ENCODE measurements at places on chromosomes 11 and 22.

DNA sequence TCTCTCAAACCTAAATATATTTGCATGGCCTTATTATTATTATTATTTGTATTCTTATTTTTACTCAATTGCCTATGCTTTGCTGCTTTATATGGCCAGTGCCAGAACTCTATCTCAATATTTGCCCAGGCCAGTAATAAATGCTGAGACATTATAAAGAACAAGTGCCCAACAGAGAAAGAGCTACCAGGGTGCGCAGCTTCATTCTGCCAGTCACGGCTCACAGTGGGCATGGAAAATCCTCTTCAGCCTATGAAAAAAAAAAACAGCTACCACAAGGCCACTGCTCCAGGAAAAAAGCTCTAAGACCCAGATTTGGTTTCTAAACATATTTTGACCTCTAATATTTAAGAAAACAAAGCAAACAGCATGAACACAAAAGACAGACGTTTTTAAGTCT, 1223.6 kb downstream of the LRRC4C start:
- DNase-seq: no peak

GRCh38 chr22:22167791-22168189, 76.8 kb upstream of the VPREB1 start:
- no peak for DNase-seq

- DNase-seq: no peak
Observed at GRCh38 chr11:102464859-102465500, 12.4 kb upstream of the TMEM123 start.

DNA sequence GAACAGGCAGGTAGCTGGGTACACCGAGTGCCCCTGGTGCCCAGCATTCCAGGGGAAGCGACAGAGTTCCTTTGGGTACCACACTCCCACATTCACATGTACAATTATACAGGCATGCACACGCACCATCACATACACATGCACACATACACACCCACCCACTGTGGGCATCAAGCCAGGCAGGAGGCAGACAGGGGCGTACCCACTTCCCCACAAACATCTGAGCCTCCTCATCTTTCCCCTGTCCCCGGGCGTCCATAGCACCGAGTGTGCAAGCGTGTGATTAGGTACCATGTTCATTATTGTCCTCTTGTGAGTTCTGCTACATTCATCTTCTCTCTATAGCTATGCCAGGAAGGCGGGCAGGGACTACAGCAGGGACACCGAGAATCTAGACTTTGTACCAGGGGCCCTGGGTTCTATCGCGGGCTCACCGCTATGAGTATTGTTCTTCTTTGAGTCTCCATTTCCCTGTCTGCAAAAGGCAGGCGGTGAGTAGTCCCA, 2.1 kb upstream of the CARD10 start:
- DNase-seq: no peak

GRCh38 chr11:33178443-33179180, 17.3 kb upstream of the CSTF3 start:
- DNase-seq: no peak

- peak; percentile 75 for DNase-seq
Observed at GRCh38 chr11:67253872-67254624, 12.2 kb upstream of the GRK2 start.

DNA sequence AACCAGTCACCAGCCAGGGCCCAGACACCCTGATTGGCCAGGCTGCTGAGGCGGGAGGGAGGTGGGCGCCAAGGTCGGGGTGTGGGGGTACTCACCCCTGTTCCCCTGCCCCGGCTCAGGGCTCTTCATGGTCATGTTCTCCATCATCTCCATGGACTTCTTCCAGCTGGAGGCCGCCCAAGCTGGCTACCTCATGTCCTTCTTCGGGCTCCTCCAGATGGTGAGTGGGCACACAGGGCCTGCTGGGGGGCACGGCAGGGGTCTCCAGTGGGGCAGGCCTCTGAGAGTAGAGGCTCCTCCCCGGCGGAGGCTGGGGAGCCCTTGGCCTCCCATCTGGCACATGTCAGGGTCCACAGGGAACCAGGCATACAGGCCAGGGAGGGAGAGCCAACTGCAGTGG, 10.0 kb downstream of the PHLDA2 start:
- DNase-seq: no peak

DNA sequence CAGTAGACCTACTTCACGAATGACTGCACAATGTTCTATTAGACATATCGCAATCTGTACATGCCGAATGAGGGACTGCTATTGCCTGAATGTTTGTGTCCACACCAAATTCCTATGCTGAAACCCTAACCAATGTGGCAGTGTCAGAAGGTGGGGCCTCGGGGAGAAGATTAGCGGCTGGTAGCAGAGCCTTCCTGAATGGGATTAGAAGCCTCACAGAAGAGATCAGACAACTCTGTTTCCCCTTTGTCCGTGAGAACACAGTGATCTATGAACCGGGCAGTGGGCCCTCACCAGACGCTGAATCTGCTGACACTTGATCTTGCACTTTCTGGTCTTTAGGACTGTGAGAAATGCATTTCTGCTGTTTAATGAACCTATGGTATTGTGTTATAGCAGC, 33.1 kb downstream of the LRFN4 start:
- no peak for DNase-seq

DNA sequence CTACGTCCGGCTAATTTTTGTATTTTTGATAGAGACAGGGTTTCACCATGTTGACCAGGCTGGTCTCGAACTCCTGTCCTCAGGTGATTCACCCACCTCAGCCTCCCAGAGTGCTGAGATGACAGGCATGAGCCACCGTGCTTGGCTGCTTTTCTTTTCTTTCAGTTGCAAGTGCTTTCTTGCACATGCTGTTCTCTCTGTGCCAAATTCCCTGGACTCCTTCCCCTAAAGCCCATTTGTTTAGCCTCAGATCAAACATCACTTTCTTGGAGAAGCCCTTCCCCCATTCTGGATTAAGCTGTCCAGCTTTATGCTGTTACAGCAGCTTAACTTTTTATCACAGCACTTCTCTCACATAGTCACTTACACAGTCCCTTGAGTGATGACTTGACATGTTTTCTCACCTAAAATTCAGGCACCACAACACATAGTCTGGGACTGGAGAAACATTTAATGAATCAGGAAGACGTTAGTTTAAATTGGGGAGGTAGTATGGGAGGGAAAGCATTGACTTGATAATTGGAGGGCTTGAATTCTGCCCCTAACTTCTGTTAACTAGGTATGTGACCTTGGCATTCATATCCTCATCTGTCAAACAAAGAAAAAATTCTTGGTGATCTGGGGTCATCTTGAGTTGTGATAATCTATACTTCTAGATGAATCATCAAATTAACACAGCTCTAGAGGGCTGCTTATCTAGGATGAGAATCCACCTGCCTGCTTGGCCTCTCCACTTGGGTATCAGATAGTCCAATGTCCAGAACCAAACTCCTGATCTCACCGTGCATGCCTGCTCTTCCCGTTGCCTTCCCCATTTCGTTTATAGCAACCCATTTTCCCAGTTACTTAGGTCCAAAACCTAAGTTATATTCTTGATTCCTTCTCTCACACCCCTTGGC, 18.4 kb downstream of the ACO2 start:
- no peak for DNase-seq

DNA sequence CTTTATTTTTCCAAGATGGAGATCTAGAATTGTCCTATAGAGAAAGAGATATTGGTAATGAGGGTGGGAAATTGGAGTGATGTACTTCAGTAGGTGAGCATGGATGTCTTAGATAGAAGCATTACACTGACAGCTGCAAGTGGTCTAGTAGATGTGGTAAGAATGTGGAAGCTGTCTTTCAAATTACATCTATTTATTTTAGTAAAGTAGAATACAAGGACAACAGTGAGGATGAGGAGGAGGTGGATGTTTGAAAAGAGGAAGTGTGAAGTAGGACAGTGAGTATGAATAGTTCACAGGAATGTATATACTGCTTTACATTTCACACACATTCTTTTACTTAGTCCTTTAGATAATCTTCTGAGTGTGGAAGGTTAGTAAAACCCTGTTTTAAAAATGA, 64.2 kb downstream of the HIPK3 start:
- no peak for DNase-seq

GRCh38 chr11:17736930-17737817, 2.6 kb downstream of the KCNC1 start:
- no peak for DNase-seq

GRCh38 chr11:122874991-122875390, 7.6 kb upstream of the JHY start:
- DNase-seq: no peak
